AG04449 (cell line): ENCODE measurements at places on chromosomes 7 and 10.

GRCh38 chr10:120516426-120516825 is 59.4 kb downstream of the PLPP4 start:
- DNase-seq, result no peak

- DNase-seq, result no peak
Measured at GRCh38 chr7:125773113-125773785, 843.6 kb upstream of the POT1 start.

GRCh38 chr7:105880571-105881330 is 4.4 kb upstream of the ATXN7L1 start:
- DNase-seq, result no peak

DNA sequence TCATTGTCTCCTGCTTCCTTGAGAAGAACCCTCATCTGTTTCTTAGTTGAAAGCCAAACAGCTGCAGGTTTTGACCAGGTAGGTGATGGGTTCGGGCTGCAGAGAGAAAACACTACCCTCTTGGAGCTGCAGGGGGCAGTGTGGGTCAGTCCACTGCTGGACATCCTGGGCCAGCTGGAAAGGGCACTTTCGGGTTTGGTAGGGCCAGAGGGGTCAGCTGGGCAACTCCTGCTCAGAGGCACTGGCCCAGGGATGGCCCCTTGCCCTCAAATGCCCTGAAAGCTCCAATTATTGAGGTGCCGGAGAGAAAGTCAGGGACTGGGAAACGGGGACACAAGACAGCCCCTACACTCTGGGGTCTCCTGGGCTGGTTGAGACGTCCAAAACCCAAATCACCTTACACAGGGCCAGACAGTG is 90.7 kb downstream of the MKI67 start:
- no peak for DNase-seq

DNA sequence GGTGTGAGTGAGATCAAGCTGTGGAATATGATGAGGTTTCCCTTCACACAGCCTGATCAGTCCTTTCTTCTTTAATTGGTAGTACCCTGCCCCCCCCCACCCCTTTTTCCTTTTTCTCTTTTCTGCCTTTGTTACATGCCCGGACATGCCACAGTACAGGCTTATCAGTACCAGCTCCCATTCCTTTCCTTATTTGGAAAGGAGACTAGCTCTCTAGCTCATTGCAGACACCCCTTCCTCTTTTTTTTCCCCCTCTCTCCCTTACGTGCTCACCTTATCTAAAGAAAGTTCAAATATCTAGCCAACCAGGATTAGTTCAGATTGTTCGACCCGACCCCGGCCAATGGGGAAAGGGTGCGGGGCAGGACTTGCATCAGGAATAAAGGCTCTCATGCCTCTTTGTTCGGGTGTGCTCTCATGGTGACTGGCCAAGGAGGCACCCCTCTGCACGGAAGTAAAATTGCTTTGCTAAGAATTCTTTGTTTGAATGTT is 230.4 kb downstream of the ACTR3B start:
- no peak for DNase-seq

DNA sequence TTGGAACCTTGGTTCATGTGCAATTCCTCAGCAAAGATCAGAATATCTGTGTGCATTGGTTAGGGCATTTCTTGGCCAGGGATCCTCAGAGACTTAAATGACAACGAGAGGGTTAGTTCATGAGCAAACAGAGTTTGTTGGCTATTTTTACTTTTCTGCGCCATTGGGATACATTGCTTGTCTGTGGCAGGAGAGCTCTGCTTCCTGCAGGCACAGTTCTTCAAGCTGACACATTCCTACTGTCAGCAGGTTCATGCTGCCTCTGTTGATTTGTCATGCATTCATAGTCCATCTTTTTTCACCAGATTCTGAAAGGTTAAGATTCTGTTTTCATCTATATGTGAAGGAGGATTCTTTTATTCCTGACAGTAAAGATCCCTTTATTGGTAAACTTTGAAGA is 139.4 kb downstream of the TMEM178B start:
- no peak for DNase-seq

GRCh38 chr10:17255512-17255911 is 27.5 kb downstream of the VIM start:
- no peak for DNase-seq

DNA sequence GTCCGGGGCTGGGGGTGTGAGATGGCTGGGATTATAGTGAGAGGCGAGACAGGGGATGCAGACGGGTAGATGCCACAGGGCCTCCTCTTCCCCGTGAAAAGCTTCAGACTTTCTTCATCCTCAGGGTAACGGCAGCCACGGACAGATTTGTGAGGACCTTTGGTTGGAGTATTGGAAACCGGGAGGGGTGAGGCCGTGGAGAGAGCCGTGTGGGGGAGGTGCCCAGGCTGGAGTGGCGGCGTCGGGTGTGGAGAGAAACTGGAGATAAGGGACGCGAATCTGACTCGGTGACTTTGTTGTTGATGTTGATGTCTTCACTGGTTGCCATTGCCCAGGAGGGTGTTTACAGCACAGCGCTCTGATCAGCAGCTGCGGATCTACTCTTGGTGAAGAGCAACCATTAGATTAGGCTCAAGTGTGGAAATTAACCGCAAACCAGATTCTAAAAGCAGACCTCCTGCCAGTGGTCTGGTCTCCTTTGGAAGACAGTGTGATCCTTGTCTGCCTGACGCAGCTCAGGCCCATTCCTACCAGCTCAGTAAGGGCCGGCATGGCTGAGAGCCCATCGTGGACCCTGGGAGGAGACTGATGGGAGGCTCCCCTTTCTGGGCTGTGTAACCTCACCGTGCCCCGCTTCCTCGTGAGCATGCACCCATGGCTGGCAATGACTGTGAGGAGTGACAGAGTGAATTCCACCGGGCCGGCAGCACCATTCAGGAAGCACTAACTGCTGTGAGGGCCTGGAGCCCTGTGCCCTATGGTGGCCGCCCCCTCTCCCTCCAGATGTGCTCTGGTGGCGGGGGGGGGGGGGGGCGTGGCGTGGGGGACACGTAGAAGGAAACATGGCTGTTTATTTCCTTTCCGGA is 90.3 kb downstream of the INPP5A start:
- peak; percentile 4 for DNase-seq

DNA sequence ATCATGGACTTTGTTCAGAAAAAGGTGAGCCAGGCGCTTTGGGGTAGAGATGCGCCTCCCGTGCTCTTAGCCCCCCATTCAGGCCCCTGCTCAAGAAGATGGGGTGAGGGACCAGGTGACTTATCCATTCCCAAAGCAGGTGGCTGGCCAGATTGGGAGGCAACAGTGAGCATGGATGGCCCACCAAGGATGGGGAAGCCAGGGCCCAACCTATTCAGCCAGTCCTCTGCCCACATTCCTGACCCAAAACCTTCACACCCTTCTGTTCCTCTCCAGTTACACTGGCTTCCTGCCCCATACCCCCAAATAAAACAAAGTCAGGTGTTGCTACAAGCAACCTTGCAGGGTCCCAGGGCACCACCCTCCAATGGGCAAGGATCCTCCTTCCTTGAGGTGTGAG is 44.4 kb downstream of the TSPAN15 start:
- DNase-seq, result no peak

- DNase-seq, result no peak
Measured at GRCh38 chr7:27665531-27665930, 2.8 kb upstream of the HIBADH start.

- DNase-seq, result no peak
Measured at GRCh38 chr7:38451840-38452239, 178.4 kb upstream of the TARP start.

GRCh38 chr7:47635091-47636080 is 53.5 kb upstream of the TNS3 start:
- no peak for DNase-seq

DNA sequence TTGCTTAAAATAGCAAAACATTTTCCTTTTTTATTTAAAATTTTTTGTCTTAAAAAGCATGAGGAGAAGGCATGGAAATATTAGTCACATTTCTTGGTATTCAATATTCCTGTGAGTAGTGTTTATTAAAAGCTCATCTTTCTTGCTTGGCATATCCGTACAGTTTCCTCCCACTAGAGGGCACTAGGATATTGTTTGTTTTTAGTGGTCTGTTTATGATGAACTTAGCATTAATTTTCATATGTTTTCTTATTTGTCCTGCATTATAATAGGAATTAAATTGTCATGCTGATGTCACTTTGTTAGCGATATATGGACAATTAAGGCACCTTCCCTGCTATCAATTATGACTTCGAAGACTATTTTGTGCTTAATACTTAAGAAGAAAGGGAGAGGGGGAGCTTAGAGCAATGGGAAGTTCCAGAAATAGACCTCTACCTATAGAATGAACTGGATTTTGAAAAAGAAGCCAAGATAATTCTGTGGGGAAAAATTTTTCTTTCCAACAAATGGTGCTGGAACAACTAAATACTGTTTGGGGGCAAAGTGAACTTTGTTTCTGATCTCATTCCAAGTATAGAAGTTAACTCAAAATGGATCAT is 91.0 kb upstream of the STRIP2 start:
- DNase-seq, result no peak

- DNase-seq, result no peak
Measured at GRCh38 chr10:86535132-86535882, 13.7 kb upstream of the WAPL start.

DNA sequence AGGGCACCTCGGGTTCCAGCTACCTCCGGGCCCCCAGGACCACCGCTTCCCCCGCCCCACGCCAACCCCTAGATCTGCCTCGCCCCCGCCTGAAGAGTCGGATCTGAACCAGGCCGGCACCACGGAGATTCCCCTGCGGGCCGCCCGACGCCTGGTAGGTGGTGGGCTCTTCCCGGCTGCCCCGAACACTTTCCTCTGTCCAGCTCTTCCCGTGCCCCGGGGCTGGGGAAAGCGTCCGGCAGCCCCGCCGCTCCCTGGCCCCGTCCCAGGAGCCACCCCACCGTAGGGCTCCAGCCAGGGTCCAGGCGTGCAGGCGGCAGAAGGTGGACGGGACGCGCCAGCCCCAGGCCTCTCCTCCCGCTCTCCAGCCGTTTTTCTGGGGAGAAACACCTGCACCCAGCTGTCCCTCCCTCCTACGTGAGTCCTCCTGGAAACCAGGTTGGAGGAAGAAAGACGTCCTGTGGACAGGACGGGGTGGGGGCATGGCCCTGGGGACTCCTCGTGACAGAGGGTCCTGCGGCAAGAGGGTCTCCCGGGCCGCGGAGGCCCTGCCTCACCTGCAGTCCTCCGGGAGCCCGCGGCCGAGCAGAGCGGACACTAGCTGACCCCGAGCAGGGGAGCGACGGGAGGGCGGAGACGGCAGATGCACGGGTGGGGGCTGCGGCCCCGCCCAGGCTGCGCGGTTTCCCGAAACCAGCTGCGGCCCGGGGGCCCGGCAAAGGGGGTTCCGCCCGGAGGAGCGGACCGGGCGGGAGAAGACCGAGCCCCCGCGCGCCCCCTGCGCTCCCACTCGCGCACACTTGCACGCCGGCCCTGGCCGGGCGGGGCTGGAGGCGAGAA is at the start of gene TMEM176B:
Gene TMEM176B, minus strand, starts transcription at position 624 of the 840 bp plus-strand sequence. CDS start 3,795 bp downstream, outside the sequence.
- no peak for DNase-seq

DNA sequence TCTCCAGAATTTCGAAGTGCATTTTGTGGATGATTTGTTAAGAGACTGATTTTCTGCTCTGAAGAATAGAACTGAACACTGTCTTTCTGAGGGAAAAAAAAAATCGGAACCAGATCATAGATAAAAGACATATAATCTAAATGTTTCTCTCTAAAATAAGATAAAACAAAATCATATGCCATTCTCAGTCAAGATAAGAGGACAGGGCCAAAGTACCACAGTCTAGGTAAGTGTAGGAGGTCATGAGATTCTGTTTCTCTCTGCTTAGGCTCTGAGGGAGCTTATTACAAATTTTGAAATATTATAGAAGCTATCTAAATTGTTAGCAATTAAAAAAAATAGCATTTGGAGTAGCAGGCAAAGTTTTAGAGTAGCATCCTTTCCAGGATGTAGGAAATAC is 702 bp upstream of the AOAH start:
- DNase-seq, result no peak

DNA sequence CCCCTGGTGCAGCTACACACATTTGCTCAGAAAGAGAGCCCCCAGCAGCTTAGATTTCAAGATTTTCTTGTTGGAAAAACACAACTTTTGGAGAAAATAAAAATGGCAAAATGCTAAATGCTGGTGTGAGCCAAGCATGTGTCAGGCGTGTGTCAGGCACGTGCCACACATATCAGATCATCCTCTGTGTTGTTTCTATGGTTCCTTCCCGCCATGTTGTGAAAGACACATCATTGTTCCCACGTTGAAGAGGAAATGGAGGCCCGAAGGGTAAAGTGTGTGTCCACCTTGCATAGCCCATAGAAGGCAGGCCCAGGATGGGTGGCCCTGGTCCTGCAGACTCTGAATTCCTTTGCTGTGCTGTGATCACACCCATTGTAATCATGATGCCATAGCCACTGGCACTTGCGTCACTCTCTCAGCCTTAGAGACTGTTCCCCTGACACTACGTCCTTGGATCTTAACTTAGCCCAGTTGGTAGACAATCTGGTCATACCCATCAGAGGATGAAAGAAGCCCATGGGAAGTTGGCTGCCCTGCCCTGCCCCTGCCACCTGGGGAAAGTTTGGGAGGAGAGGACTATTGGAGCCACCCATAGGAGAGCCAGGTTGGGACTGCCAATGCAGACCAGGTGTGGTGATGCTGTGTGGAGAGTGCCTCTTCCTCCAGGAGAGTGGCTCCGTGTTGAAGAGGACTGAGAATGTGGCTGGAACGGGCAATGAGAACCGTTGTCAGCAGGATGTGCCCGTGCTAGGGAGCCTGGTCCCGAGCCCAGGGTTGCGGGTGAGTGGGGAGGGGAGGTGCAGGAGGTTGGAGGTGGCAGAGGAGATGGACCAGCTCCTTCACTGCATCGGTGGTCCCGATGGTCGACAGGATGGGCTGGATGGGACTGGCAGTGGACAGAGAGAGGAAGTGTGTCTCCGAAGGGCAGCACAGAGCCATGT is 65.6 kb upstream of the IGFBP3 start:
- DNase-seq, result no peak

DNA sequence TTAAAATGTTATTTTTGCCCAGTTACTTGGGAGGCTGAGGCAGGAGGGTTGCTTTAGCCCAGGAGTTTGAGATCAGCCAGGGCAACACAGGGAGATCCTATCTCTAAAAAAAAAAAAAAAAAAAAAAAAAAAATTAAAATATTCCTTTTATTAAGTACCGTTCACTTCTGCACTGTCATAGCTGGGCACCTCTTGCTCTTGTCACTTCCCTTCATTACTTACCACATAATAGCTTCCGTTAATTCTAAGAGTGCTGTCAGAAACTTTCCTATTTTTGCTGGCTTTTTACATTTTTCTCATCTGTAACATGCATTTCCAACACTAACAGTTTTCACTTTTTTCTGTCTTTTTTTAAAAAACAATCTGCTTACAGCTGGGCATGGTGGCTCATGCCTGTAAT is 132.9 kb downstream of the PIP4K2A start:
- DNase-seq, result no peak

DNA sequence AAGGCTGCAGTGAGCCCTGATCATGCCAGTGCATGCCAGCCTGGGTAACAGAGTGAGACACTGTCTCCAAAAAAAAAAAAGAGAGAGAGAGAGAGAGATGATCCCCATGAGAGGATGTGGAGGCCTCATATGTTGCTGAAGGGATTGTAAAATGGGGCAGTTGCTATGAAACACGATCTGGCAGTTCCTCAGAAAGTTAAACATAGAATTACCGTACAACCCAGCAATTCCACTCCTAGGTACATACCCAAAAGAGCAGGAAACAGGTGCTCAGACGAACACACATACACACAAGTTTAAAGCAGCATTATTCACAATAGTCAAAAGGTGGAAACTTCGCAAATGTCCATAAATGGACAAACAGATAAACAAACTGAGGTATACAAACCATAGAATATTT is 27.4 kb upstream of the CYTH3 start:
- DNase-seq, result no peak

GRCh38 chr7:46814516-46815250 is 767.2 kb downstream of the TNS3 start:
- DNase-seq, result no peak

- DNase-seq, result no peak
Measured at GRCh38 chr10:51709324-51709972, 10.1 kb upstream of the CSTF2T start.

GRCh38 chr10:26407406-26407969 is 30.7 kb upstream of the APBB1IP start:
- DNase-seq, result no peak
